ENCODE measurements at places on chromosomes 16 and 17.
A peak's percentile ranks its signal among the peaks of the same experiment; 100 is the strongest.

DNA sequence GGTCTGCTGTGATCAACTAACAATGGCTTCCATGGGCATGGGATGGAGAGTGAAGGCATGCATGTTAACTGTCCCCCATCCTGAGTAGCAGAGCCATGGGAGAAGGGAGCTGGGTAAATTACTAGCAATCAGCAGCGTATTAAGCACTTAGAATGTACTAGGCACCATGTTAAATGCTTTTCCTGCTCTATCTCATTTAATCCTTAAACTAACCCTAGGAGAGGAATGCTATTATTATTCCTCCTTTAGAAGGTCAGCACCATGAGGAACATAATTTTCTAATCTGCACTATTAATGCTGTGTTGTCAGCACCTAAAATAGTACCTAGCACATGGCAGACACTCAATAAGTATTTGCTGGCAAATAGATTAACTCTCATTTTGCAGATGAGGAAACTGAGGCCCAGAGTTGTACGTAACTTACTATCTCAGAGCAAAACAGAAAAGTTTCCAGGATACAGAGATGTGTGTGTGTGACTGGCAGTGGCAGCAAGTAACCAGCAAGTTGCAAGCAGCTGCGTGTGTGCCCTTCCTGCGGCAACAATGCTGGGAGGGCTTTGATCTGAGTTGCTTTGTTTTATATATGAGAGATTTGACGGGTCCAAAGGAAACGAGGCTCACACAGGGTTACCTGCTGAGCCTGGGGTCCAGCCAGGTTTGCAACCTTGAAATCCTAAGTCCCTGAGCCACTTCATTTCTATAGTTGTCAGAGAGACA, 6.5 kb upstream of the KLHL36 start:
- no peak for DNase-seq

DNA sequence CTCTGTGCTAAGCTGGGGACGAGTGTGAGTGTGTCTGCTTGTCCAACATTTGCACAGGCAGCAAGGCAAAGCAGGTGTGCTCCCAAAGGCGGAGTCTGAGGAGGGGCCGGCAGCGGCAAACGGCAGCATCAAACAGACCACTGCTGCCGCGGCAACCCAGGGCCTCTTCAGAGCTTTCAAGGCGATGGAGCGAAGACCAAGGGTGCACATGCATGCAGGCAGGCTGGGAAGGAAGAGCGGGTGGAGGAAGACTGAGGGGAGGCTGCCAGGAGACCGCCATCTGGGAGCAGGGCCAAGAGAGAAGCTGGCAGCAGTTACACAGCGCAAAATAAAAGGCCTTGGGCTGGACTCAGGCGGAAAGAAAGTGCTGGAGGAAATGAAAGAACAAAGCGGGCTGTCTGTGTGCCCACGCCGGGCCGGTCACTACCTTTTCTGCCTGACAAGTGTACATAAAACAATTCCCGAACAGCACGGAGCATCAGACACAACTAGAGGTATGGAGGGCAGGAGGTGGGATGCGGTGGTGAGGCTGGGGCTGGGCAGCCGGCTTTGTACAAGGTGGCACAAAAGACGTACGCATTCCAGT, 8.5 kb downstream of the TIMM22 start:
- no peak for DNase-seq

DNA sequence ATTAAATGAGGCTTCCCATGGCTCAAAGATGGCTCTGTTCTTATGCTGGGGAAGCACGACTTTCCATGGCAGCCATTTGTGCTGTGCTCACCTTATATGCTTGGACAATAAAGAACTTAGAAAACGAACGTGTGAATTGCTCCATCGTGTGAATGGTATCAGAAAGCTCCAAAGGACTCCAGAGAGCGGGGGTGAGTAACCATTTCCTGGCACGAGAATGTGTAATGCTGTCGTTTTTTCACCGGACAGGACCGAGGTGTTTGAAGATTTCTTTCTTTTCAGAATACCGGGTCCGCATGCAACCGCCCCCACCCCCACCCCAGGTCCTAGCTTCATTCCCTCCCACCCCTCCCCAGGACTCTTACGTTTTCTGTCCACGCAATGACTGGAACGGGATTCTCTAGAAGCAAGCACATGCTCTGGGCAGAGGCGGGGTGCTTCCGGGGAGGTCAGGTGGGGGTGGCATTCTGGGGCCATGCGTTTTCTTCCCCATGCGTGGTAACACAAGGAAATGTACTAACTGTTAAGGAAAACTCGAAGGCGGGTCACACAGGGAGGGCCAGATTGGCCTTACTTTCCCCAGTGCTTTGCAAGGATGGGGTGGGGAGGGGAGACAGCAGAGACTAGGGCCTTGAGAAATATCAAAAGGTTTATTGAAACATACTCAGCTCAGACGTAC, 26.2 kb downstream of the GPRC5B start:
- no peak for DNase-seq

GRCh38 chr16:74771656-74772315, 2.8 kb downstream of the FA2H start:
- DNase-seq = no peak

- DNase-seq = no peak
Observed at GRCh38 chr17:78525511-78526160, 51.6 kb downstream of the DNAH17 start.

DNA sequence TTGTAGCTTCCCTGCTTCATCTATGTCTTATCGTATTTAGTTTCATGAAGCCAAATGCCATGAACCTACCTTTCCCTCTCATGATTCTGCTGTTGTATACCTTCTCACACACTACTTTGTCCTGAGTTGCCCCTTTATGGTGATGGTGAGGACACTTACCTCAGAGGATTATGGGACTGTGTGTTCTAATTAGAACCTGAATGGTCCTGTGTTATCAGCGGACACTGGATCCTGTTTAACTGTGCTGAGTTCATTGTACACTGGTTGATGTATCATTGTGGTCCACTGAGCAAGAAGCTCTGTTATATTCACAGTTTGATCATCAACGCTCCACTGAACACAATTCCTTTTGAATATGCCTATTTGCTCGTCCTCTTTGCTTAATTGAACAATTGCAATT, 343.0 kb downstream of the RBFOX1 start:
- no peak for DNase-seq

GRCh38 chr16:11156401-11156800, 99.6 kb downstream of the SOCS1 start:
- DNase-seq = no peak

DNA sequence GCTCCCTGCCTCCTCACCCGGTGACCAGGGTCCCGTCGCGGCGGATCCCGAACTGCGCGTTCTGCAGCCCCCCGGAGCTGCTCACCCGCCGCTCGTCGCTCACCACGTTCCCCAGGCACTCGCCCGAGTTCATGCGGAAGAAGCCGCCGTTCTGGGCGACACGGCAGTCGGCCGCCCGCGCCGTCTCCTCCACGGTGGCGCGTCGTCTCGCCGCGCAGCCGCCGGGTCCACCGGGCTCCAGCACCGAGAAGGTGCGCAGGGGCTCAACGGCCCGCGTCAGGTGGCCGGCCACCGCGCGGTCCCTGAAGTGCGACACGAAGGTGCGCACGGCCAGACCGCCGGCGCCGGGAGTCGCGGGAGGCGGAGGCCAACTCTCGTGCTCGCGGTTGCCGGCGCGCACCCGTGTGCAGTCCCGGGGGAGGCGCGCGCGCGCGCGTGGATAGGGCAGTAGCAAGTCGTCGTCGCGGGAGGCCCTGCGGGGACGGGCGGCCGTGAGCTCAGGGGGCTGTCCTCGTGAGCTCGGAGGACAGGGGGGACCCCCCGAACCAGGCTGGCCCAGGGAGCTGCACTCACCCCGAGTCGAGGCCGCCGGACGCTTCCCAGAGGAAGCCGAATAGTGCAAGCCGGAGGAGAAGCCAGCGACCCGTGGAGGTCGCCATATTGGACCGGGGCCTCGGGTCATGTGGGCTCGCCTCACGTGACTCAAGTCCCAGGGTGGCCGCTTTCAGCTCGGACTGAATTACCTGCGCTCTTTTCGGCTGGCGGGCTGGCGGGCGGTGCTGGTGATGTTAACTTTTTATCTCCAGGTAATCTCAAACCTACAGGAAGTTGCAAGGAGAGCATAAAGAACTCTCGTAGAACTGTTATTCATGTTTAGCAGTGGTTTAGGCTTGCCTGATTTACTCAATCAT, at the start of gene NAGPA:
Gene NAGPA, minus strand, starts transcription at position 680 of the 911 bp plus-strand sequence. Its CDS starts 21 bp downstream, at position 659.
- DNase-seq = peak; percentile 74

DNA sequence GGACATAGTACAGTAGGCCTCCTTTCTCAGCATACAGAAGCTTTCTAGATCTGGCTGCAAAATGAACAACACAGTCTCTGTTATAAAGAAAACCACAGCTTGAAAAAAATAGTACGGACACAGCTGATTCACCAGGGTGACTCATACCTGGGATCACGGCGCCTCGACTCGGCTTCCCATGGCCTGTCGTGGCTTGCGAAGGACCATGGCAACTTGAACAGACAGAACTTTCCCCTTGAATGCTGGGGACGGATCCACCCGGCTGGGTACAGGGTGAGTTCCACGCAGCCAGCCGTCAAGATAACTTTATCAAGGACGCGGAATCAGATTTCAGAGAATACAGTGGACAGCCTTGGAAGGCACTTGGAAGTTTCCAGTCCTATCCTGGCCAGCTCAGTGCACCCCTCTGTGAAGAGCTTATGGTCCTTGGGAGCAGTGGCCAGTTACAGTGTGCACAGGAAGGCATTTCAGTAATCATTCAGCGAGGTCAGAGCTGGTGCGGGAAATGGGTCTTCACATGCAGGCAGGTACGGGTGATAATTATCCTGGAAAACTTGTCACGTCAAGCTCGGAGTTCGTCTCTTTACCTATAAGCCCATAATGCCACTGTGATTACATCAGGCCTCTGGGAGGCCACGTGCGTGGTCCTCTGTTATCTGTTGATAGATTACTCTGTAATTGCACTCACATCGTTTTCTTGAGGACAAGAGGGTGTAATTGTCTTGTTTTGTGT, 57.9 kb upstream of the MAF start:
- DNase-seq = no peak

DNA sequence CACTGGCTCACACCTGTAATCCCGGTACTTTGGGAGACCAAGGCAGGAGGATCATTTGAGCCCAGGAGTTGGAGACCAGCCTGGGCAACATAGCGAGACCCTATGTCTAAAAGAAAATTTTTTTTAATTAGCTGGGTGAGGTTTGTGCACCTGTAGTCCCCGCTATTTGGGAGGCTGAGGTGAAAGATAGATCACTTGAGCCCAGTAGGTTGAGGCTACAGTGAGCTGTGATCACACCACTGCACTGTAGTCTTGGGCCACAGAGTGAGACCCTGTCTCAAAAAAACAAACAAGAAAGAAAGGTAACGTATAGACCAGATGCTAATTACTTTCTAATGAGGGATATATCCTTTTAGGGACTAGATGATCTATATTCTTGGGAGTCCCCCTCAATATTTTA, 8.1 kb downstream of the NOL11 start:
- no peak for DNase-seq

DNA sequence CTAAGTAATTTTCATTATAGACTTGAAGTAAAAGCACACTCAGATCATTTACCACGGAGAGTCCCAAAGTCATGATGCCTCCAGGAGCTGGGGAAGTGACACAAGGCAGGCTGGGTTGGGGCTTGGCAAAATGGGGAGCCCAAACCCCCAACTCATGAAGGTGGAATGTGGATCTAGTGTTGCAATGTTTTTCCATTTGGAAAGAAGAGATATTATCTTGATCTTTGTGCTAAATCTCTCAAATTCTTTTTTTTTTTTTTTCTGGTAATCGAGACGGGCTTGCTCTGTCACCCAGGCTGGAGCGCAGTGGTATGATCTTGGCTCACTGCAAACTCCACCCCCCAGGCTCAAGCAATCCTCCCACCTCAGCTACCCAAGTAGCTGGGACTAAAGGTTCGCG, 7.5 kb upstream of the KCNG4 start:
- DNase-seq = no peak

DNA sequence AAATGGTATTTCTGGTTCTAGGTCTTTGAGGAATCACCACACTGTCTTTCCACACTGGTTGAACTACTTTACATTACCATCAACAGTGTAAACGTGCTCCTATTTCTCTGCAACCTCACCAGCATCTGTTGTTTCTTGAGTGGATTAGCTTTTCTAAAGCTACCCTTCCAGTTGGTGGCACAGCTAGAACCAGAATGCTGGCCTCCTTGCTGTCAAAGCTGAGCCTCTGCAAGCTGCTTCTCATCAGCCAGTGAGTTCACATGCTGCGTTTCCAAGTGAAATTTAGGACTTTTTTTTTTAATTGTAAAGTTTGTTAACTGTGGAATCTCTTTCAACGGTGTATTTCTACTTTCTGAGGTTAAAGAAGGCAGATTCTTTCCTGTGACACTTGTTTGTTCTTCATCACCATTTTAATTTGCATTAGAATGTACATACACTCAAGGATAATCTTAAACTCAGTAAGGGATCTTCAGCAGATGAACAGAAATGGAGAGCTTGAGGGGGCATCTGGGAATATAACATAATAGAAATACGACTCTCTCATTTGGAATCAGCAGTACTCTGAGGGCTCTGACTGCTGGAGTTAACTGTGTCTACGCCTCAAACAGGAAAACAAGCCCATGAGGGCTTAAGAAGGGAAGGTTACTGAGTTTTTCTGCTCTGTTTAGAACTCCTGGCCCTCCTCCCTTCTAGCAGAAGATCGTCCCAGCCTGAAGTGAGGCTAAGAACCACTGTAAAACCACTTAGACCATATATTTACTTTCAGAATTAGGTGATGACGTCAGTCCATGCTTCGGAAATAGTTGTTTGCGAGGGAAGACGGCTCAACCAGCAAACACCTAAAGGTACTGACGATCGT, 148.4 kb upstream of the FAM20A start:
- DNase-seq = no peak

DNA sequence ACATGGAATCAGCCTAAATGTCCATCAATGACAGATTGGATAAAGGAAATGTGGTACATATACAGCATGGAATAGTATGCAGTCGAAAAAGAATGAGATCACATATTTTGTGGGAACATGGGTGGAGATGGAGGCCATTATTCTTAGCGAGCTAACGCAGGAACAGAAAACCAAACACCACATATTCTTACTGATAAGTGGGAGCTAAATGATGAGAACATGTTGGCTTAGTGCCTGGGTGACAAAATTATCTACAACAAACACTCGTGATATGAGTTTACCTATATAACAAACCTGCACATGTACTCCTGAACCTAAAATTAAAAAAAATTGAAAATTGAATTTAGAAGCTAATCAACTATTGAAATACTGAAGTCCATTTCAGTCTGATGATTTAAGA, 6.1 kb downstream of the ANKS4B start:
- DNase-seq = no peak

- no peak for DNase-seq
Observed at GRCh38 chr17:21674242-21674731, 18.0 kb upstream of the KCNJ18 start.

DNA sequence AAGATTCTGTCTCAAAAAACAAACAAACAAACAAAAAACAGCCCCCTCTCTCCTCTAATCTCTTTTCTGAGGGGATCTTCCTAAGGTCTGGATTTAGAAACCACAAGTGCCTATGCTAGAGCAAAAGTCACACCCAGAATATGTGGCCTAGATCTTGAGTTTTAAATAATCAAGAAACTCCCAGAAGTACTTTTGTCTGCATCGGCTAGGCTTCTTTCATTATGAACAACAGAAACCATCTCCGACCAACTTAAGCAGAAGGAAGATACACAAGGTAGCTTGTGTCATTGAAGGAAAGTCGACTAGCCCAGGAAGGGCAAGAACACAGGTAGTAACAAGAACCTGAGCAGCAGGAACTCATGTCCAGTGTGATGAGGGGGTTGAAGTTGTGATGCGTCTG, 73.9 kb upstream of the KIFC3 start:
- no peak for DNase-seq

All from stimulated activated CD4-positive, alpha-beta T cell treated with anti-CD3 and anti-CD28 coated beads, Interleukin-2, amount 100 ng/mL, for 4 hours (primary cell).